ENCODE measurements at places on chromosomes 5 and 9. TPM values are rescaled to one million over a fixed set of nuclear protein-coding genes. Genes with fewer than 3 reads are reported as not detected.

Gene MLANA
- not detected for total RNA-seq

Gene BASP1
- total RNA-seq = 3.4 TPM

Gene ADAMTSL2
- 8.1 TPM for total RNA-seq

DNA sequence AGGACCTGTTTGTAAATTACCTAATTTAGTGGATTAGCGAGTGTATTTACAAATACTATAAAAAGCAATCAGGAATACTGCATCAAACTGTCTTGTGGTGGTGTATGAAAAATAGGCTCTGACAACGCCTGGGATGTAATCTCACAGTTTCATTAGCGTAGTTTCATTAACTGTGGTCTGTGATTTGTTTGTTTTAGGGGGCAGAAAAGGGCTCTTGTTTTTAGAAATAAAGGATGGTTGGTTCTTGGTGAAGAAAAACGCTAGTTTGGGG, 1.4 kb downstream of the SLC44A1 start:
- DNase-seq = no peak

DNA sequence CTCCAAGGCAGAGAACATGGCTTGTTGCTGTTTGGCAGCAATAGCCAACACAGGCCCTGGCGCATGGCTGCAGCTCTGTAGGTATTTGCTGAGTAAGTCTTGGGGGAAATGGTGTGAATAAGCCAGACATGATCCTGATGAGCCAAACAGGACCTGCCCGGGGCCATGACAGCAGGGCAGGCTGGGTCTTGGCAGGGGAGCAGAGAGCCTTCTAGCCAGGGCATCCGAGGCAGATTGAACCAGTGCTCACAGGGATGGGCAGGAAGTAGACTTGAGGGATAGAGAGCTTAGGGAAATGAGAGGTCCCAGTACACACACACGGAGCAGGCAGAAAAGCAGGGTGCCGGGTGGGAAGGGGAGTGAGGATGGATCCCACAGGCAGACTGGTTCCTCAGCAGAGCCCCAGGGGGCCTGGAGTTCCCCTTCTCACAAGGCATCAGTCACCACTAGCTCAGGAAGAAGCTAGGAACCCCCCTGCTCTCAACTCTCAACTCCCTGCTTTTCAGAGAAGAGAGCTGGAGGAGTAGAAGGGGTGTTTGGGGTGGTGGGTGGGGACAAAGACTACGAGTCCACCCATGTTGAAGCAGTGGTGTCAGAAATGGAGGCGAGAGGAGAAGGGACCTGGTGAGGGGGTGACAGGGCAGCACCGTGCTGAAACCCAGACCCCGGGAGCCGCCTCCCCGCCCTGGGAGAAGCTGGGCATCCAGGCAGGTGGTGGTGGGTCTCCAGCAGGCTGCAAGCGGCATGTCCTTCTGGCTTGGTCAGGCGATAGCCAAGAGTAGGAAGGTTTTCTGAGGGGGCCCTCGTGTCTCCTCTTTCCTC, 111.1 kb downstream of the RGS3 start:
- peak; percentile 20 for DNase-seq

- no peak for DNase-seq
These were observed 61.6 kb upstream of the SPTLC1 start for GRCh38 chr9:92176800-92177185.

Gene MAMDC2
- 10.0 TPM for total RNA-seq

Gene GDF9
- total RNA-seq = 0.16 TPM

DNA sequence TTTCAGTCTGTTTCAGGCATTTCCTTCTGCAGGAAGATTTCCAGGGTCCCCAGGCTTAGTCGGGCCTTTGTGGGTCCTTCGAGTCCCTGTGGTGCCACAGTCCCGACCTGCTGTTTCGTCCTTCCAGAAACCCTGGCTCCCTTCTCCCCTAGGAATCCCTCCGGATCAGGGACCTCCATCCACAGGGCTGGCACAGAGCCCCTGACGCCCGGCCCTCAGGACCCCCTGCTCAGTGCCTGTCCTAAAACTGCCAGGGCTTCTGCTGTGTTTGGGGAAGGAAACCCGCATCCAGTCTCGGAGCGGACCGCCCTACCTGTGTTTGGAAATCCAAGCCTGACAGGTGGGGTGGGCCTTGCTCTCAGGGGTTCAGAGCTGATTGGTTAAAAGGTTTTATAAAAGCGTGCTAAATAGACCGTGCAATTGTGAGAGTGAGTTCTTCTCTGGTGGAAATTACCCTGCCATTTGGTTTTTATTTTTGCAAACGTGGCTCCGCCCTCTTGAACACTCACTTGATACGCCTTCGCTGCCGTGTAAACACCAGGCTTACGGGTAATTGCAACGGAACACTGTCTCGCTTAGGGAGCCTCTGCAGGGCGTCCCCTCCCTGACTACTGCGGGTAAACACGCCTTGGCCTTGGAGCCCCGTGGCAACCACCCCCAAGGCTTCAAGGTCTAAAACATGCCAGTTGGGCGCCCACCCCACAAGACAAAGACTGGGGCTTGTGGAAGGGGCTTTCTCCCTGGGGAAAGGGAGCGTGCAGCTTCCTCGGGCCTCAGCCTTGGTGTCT, 121.2 kb downstream of the PHF2 start:
- no peak for DNase-seq

- no peak for DNase-seq
These were observed 13.2 kb downstream of the DNAJC25 start for GRCh38 chr9:111644195-111644772.

Gene CEL
- total RNA-seq = 7.3 TPM

Gene EIF4E1B
- total RNA-seq = not detected

Gene CDH9
- not detected for total RNA-seq

Gene KCNT1
- total RNA-seq = 3.9 TPM

DNA sequence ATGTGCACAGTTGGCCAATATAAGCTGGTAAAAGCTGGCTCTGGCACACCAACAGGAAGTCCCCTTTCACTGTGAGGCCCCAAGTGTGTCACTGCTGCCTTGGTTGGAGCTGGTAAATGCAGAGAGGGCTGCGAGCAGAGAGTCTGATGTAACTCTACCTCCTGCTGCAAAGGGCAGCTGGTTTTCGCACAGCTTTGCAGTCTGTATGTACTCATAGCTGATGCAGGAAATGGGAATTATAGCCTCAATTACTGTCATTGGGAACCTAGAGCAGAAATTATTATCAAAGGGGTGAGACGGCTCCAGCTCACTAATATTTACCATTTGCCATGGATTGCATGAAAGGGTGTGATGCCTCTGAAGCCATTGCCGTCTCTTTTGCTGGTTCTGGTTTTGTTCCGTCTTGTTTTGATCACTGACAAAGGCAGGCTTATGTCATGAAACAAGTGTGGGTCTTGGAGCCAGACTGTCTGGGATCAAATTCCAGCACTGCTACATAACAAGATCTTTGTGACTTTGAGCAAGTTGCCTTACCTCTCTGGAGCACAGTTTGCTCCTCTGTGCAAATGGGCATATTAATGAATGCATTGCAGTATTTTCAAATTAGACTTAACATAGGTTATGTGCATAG, 124.3 kb upstream of the SLC25A48 start:
- DNase-seq = no peak

Measured in Right ventricle myocardium superior (tissue), 1 donor.